ENCODE measurements at places on chromosomes 5 and 9.

- DNase-seq, result no peak
These were observed 13.1 kb downstream of the PSD2 start for GRCh38 chr5:139808481-139809330.

DNA sequence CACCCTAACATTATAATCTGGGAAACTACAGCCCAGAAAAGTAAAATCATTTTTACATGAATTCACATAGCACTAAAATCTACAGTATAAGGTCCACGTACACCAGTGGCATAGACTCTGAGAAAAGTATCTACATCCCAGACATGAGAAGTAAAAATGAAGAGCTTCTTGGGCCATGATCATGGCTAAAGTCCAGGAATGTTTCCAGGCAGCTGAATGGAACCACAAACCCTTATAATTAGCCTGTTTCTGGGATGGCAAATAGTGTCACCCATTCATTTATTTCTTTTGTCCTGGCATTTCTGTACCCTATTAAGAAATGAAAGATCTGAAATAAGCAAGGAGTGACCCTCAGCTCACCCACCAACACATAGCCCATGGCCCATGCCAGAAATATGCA lies 217.9 kb downstream of the SPOCK1 start:
- DNase-seq, result no peak

GRCh38 chr9:130305381-130305780 lies 39.8 kb downstream of the HMCN2 start:
- DNase-seq, result no peak

DNA sequence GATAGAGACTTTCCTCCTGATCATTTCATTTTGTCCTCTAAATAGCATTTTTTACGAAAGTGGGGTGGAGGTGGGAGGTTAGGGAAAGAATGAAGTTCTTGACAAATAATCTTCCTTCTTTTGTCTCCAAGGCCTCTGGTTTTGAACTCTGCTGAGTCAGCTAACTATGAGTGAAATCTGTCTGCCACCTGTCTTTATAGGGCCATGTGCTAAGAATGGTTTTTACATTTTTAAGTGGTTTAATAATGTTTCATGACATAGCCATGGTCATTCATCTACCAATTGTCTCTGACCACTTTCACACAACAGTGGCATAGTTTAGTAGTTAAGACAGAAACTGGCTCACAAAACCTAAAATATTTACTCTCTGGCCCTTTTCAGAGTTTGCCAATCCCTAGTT lies 7.6 kb downstream of the MAN2A1 start:
- no peak for DNase-seq

DNA sequence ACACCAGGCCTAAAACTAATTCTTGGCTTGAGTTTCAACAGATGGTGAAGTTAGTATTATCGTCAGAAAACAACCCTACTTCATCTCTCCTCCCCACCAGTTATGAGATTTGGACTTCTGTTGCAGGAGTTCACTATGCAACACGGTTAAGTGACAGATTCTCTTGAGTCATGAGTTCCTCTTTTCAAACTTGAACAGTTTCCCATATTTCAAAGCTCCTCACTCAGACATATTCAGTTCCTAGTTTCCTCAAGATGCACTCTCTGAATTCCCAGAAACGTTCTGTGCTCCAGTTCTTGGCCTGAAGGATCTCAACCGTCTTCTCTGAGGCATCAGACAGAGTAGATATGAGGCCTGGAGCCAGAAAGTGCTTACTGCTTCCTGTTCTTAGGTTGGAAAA lies 7.3 kb upstream of the PTGER4 start:
- no peak for DNase-seq

- DNase-seq, result no peak
These were observed 4.9 kb upstream of the FRRS1L start for GRCh38 chr9:109171926-109172325.

DNA sequence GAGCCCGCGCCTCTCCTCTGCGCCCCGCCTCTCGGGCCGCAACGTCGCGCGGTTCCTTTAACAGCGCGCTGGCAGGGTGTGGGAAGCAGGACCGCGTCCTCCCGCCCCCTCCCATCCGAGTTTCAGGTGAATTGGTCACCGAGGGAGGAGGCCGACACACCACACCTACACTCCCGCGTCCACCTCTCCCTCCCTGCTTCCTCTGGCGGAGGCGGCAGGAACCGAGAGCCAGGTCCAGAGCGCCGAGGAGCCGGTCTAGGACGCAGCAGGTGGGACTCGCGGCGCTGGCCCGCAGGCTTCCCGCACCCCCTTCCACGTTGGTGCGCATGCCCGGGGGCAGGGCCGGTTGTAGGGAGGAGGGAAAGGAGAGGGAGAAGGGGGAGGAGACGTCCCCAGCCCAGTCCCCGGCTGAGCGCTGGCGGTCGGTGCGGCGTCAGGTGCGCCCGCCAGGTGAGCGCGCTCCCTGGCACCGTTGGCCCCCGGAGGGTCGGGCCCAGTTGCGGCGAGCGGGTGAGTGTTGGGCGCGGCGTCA lies at the start of gene OCLN:
Gene OCLN, plus strand, starts transcription at position 400 of the 532 bp plus-strand sequence. CDS start 11,455 bp downstream, outside the sequence.
- no peak for DNase-seq

DNA sequence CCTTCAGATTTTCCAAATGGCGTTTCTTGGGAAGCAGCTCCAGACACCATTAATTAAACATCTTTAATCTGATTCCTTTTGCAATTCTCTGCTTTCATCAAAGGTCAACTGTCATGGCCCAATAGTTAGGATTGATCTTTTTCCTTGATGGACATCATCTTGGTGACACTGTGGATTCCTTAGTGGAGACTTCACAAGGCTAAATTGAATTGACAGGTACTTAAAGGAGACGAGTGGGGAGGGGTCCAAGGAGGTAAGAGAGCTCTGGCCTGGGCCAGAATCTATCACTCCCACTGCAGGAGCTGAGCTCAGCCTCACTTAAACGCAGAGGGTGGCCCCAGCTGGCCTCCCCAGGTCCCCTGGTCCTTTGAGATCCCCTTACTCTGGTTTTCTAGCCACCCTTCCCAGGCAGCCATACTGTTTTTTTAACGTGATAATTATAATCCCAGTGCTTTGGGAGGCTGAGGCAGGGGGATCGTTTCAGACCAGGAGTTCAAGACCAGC lies 9.9 kb upstream of the HMCN2 start:
- no peak for DNase-seq

DNA sequence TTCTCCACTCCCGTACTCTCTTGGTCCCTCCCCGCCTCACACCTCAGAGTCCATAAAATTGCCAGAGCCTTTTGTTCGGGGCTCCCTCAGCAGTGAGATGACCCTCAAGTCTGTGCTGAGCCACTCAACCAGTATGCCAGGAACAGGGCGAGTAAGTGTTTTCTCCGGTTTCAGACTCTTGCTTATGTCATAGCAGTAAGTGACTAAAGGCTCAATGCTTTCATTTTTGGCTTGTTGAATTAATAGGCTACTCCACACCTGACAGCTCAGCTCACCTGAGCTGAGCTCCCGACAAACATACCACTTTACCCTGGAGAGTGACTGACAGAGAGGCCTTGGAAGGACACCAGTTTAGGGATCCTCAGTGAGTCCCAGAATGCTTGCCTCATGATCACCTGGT lies 30.5 kb downstream of the PCSK1 start:
- DNase-seq, result no peak

GRCh38 chr9:102434545-102434944 lies 560.6 kb upstream of the CYLC2 start:
- DNase-seq, result no peak

DNA sequence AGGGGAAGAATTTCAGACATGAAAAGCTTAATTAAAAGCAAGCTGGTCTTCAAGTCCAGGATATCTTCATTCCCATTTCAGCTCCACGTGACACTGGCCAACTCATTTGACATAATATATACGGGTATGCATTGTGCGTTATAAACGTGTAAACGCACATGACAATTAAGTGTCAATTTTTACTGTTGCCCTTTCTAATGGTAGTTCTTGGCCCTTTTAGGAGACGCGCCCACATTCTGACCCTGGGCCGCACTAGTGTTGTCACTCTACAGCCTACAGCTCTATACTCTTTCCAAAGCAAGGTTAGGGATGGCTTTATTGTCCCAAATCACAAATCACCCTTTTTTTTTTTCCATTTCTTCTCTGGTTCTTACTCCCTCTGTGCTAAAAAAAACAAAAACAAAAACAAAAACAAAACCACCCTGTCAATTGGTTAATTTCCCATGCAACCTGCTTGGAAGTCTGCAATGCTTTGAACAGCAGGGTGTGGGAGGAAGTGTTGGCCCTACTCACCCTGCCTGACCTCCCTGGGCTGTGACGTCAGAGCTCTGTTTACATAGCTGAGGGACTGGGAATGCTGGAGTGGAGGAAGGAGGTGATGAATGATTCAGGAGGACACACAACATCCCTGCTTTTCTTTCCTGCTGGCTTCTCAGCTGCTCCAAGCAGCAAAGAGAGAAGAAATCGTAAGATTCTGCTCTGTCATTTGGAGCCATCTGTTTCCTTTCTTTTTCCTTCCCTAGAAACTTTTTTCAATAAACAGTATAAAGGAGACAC lies 19.3 kb downstream of the RFK start:
- DNase-seq, result no peak

DNA sequence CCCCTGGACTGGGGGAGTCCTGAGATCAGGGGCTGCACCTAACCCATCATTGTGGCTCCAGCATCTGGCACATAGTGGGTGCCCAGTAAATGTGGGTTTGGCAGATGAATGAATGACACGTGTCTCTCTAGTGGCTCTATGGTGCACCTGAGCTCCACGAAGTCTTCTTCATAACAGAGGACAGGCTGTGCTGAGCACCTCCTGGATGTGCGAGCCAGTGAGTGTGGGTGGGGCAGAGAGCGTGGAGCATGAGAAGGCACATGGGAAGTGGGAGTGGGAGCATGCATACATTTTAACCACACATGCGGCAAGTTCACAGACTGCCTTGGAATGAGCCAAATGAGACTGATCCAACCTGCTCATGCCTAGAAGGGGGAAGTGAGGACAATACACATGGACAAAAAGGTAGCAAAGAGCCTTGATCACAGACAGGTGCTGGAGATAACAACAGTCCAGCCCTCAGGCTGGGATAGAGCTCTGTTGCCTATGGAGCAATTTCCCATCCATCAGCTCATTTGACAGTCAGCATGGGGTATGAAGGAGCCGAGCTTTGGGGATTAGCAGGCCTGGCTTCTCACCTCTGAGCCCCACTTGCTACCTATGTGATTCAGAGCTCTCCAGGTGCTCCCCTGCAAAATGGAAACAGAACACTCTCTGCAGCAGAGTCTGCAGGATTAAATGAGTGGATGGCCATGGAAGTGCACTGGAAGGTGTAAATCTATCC lies 76.2 kb upstream of the TBC1D2 start:
- no peak for DNase-seq

GRCh38 chr5:38715696-38716095 lies 130.1 kb upstream of the OSMR start:
- peak; percentile 84 for DNase-seq

- peak; percentile 63 for DNase-seq
These were observed 225.7 kb upstream of the KLF9 start for GRCh38 chr9:70639853-70640814.

DNA sequence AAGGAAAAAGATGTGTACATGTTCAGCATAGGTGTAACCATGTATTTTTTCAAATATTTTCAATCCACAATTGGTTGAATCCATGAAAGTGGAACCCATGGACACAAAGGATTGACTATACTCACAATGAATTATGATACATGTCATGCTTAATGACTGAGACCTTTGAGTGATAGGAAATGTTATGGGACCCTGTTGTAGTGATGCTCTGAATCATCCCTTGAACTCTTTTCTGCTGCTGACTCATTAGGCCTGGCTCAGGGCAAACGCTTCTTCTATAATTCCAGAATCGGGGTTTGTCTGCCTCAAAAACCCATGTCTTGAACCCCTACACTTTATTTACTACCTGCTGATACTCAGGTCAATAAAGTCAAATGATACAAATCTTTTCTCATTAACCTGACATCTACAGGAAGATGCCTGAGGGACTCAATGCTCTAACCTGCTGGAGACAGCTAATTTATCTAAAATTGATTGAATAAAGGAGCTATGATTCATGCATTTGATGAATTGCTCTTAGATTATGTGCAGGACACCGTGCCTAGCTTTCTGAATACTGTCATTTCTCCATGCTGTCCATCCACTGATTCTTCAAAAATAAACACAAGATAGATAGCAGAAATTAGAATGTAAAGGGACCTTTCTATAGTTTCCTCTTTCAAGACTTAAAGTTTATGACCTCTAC lies 260.1 kb downstream of the PRELID2 start:
- DNase-seq, result no peak

- no peak for DNase-seq
These were observed 11.7 kb downstream of the MED7 start for GRCh38 chr5:157130925-157131324.

GRCh38 chr5:165035520-165035919 lies 1530.1 kb downstream of the MAT2B start:
- DNase-seq, result no peak

- no peak for DNase-seq
These were observed 25.5 kb downstream of the HK3 start for GRCh38 chr5:176873541-176874172.

GRCh38 chr5:21802100-21802499 lies 1051.0 kb downstream of the CDH12 start:
- DNase-seq, result no peak

DNA sequence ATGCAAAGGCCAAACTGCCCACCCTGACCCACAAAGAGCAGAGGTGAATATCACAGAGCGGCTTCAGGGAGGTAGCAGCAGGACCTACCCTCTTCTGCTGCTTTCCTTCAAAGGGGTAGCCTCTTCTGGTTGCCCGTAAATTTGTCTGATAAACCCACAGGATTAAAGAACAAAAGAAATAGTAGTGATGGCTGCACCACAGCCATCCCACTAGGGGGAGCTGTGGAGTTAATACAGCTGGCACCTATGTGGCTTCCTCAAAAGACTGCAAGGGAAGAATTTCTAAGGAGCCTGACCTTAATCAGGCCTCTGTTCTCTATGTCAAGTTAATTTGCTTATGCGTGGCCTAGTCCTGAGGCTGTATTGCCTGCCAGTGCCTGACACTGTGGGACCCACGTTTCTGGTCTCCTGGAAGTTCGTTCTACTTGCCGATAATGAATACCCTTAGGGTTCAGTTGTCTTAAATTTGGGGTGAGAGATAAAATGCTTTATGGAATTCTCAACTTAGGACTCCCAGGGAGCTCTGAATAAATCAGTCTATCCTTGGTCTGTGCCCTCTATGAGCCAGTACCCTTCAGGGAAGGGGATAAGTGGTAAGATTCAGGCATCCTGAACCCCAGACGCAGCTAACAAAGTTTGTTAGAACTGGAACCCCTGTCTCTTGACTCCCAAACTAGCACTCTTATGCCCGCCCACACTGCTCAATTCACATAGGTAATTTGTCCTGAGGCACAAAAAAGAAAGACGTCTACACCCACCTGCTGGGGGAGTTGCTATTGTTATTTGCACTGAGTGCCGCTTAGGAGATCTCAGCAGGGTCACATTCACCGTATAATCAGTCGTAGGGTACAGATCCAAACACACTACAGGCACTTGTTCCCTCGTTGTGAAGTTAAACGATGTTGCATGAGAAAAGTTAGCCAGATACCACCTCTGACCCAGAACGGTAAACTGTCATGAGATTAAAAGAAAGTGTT lies 77.1 kb downstream of the SUSD1 start:
- peak; percentile 50 for DNase-seq
